ENCODE measurements at places on chromosomes 2 and 18. TPM values are rescaled to one million over a fixed set of nuclear protein-coding genes. Genes with fewer than 3 reads are reported as not detected.

Gene FIGN
- not detected for total RNA-seq

GRCh38 chr2:140918426-140918825 lies 1212.4 kb downstream of the LRP1B start:
- H3K36me3 ChIP-seq = no peaks in the 10 kb centered on the region
- no peaks in the 10 kb centered on the region for H3K27me3 ChIP-seq
- DNase-seq = no peak

Gene ALK
- not detected for total RNA-seq

DNA sequence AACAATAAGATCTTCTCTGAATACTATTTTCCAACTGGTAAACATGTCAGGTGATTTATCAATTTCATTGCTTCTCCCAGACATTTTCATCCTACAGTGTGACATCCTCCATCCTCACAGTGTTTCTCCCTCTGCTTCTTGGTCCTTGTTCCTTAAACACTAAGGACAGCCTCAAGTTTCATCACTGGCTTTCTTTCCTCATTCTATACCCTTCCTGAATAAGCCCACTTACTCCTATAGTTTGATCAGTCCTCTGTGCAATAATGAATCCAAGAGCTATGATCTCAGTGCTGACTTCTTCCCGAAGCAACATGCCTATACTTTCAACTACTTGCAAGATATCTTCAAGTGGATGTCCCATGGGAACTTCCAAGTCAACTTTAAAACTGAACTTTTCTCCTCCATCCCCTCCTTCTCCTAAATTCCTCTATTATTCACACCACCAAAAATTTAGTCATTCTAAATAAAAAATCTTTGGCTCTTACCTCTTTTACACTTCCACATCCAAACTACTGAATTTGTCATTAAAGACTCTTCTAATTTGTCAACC lies 87.6 kb downstream of the FAM228A start:
- H3K36me3 ChIP-seq = peaks cover 27% of the 10 kb centered on the region
- no peak overlapping the region for H3K27ac ChIP-seq
- no peak for DNase-seq
- H3K4me1 ChIP-seq = peaks cover 13% of the 10 kb centered on the region

DNA sequence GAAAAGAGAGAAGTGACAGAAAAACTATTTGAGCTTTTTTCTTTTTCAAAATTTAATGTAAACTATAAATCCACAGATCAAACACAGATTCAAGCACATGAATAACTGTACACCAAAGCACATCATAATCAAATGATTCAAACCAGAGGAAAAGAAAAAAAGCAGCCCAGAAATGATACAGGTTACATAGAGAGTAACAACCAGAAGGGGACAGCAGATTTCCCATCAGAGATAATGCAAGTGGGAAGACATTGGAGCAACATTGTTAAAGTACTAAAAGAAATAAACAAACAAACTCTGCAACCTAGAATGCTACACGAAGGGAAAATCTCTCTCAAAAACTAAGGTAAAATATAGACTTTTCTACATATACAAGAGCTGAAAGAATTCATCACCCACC lies 34.5 kb downstream of the CMPK2 start:
- H3K4me1 ChIP-seq = peaks cover 36% of the 10 kb centered on the region
- no peak overlapping the region for H3K4me3 ChIP-seq
- no peaks in the 10 kb centered on the region for H3K27me3 ChIP-seq

Gene POTEI
- not detected for total RNA-seq

GRCh38 chr2:156884216-156884615 lies 373.3 kb upstream of the GALNT5 start:
- H3K27ac ChIP-seq = no peak overlapping the region
- H3K27me3 ChIP-seq = peaks cover 14% of the 10 kb centered on the region
- H3K4me1 ChIP-seq = no peaks in the 10 kb centered on the region
- H3K36me3 ChIP-seq = no peaks in the 10 kb centered on the region

DNA sequence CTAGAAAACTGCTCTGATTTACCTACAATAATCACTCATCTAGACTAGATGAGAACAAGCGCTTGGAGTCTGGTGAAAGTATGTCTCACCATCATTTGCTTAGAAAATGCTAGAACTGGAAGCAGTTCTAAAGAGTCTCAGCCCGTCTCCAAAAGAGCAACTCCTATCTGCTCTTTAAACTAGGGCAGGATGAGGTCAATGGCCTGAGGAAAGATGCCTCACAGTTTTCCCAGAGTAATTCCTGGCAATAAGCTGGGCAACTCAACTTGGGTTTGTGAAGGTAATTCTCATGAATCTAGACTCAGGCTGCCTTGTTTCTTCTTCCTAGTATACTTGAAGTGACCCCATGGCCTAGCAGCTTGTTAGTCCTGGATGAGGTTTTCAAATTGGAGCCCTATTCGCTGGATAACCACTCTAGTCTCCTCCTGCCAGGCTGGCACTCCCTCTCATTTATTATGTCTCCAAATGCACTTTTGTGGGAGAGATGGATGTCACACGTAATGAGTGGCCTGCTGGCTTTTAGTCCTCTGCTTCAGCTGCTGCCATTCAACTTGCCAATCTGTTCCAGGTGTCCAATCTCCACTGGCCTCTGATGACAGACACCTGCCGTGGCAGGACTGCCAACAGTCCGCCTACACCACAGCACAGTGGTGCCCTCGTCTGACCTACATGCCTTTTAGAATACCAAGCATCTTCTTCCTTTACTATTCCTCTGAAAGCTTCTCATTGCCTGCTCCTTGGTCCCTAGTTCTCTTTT lies 80.9 kb downstream of the CABYR start:
- H3K27ac ChIP-seq = no peak overlapping the region
- H3K36me3 ChIP-seq = no peaks in the 10 kb centered on the region
- H3K4me1 ChIP-seq = no peaks in the 10 kb centered on the region
- H3K4me3 ChIP-seq = no peak overlapping the region
- DNase-seq = no peak

Data from activated CD8-positive, alpha-beta T cell treated with anti-CD3 and anti-CD28 coated beads, Interleukin-2, amount 10 ng/mL, durations not matched to agents 7 days and 5 days (primary cell).